ENCODE measurements at places on chromosomes 2 and 18. TPM values are rescaled to one million over a fixed set of nuclear protein-coding genes. Genes with fewer than 3 reads are reported as not detected.

UGT1A4 gene
- total RNA-seq = not detected

LIPT1 gene
- 6.2 TPM for total RNA-seq

CD8A gene
- 5.5 TPM for total RNA-seq

DNA sequence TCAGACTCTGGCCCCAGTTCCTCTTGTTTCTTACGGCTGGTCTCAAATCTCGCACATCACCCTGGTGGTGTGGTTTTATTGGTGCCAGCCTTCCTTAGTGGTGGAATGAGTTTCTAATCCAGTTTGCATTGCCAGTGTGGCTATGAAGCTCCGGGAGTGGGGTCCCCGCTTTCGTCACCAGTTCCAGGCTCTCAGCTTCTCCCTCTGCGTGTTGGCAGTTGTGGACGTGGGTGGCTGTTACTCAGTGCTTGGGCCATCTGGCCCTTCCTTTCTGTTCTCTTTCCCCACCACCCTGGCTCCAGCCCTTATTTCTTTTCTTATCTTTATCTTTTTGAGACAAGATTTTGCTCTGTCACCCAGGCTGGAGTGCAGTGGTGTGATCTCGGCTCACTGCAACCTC, 30.1 kb downstream of the EFR3B start:
- no peak for DNase-seq
- no peaks in the 10 kb centered on the region for H3K4me1 ChIP-seq
- no peaks in the 10 kb centered on the region for H3K36me3 ChIP-seq
- no peak overlapping the region for H3K4me3 ChIP-seq
- H3K27ac ChIP-seq = no peak overlapping the region
- no peaks in the 10 kb centered on the region for H3K27me3 ChIP-seq

GRCh38 chr2:31013301-31013700, 124.9 kb downstream of the GALNT14 start:
- peaks cover 5% of the 10 kb centered on the region for H3K27me3 ChIP-seq
- no peaks in the 10 kb centered on the region for H3K36me3 ChIP-seq
- no peak overlapping the region for H3K27ac ChIP-seq
- no peak for DNase-seq
- H3K4me3 ChIP-seq = no peak overlapping the region

TLX2 gene
- total RNA-seq = not detected

CPLX4 gene
- not detected for total RNA-seq

MFSD2B gene
- total RNA-seq = 0.38 TPM

GRCh38 chr2:1742681-1743395, 1.5 kb downstream of the PXDN start:
- H3K4me3 ChIP-seq = peak overlapping the region; percentile 68
- peak; percentile 76 for DNase-seq
- H3K27ac ChIP-seq = peak overlapping the region; percentile 83
- no peaks in the 10 kb centered on the region for H3K36me3 ChIP-seq
- peaks cover 29% of the 10 kb centered on the region for H3K4me1 ChIP-seq
- H3K27me3 ChIP-seq = peaks cover 22% of the 10 kb centered on the region

GRCh38 chr2:203237346-203238238, 1.2 kb upstream of the CYP20A1 start:
- peak overlapping the region; percentile 97 for H3K27ac ChIP-seq
- no peaks in the 10 kb centered on the region for H3K27me3 ChIP-seq
- no peak for DNase-seq
- H3K4me3 ChIP-seq = peak overlapping the region; percentile 97
- H3K4me1 ChIP-seq = peaks cover 23% of the 10 kb centered on the region

GRCh38 chr2:34102339-34102738, 503.2 kb upstream of the FAM98A start:
- H3K36me3 ChIP-seq = no peaks in the 10 kb centered on the region
- DNase-seq = no peak
- H3K27ac ChIP-seq = no peak overlapping the region
- no peaks in the 10 kb centered on the region for H3K4me1 ChIP-seq

DNA sequence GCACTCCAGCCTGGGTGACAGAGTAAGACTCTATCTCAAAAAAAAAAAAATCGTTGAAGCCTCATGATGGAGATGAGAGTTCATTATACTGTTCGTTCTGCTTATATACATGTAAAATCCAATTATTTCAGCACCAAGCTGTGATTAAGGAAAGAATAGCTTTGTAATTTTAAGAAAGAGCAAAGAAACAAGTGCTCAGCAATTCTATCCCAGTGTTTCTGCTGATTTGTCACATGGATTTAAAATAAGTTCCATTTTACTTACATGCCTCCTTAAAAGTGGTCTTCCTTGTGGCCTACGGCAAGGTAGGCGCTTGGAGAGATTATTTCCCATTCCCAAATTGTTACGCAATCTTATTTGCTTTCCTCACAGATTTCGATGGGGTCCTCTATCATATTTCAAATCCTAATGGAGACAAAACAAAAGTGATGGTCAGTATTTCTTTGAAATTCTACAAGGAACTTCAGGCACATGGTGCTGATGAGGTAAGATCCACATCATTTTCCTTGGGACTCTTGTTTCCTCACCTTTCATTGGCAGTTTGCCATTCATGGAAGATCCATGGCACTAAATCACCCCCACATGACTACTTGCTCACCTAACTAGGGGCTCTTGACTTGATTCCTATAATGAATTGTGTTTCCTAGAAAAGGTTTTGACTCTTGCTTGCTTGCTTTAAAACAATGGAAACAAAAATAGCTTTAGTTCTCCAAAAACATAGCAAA, 11.5 kb downstream of the ARPC2 start:
- H3K36me3 ChIP-seq = peaks cover 100% of the 10 kb centered on the region
- H3K27me3 ChIP-seq = no peaks in the 10 kb centered on the region
- no peak overlapping the region for H3K4me3 ChIP-seq
- peaks cover 67% of the 10 kb centered on the region for H3K4me1 ChIP-seq
- peak overlapping the region; percentile 4 for H3K27ac ChIP-seq

LAMA3 gene
- 89.1 TPM for total RNA-seq

SCYGR3 gene
- total RNA-seq = not detected

ABCG8 gene
- total RNA-seq = not detected

DNA sequence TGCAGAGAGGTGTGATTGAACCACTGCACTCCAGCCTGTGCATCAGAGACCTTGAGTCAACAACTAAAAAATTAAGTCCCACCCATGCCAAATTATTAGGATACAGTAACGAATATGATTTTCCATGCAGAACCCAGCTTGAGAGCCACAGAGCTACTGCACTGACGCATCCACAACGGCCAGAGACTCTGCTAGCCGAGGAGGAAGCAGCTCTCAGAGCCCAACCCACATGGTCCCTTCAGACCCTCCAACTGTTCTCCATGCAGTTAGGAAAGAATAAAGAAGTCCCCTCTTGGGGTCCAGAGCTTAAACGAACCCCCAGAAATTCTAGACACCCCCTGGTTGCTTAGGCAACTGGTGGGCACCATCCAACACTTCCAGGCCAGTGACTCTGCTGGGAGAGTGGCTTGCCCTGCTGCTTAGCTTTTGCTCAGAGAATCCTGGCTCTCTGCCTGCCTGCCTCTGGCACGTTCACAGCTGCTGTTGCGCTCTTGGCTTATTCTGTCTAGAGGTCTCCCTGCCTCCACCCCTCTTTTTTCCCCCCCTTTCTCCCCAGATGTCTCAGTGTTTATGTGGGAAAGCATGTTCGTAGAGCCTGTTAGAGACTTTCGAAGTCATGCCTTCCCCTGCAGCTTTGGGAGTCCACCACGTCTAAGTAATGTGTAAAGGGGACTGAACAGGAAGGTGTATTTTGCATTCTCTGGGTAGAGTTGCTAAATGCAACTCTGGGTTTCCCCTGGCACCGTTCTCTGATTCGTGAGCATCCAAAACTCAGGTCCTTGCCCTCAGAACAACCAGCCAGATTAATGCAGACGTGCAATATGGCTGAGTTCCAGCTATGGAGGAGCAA, 26.0 kb upstream of the SP3 start:
- peaks cover 32% of the 10 kb centered on the region for H3K4me1 ChIP-seq
- no peak overlapping the region for H3K4me3 ChIP-seq
- DNase-seq = no peak
- no peaks in the 10 kb centered on the region for H3K36me3 ChIP-seq

- H3K27ac ChIP-seq = no peak overlapping the region
- peaks cover 35% of the 10 kb centered on the region for H3K4me1 ChIP-seq
- H3K4me3 ChIP-seq = no peak overlapping the region
- DNase-seq = no peak
- H3K36me3 ChIP-seq = no peaks in the 10 kb centered on the region
Measured at GRCh38 chr18:10030816-10031541, 117.2 kb downstream of the VAPA start.

LBX2 gene
- 1.5 TPM for total RNA-seq

- peaks cover 17% of the 10 kb centered on the region for H3K4me1 ChIP-seq
- no peak overlapping the region for H3K27ac ChIP-seq
- H3K36me3 ChIP-seq = peaks cover 18% of the 10 kb centered on the region
- H3K27me3 ChIP-seq = no peaks in the 10 kb centered on the region
- H3K4me3 ChIP-seq = no peak overlapping the region
Measured at GRCh38 chr2:67400560-67401485, 3.7 kb downstream of the ETAA1 start.

DNA sequence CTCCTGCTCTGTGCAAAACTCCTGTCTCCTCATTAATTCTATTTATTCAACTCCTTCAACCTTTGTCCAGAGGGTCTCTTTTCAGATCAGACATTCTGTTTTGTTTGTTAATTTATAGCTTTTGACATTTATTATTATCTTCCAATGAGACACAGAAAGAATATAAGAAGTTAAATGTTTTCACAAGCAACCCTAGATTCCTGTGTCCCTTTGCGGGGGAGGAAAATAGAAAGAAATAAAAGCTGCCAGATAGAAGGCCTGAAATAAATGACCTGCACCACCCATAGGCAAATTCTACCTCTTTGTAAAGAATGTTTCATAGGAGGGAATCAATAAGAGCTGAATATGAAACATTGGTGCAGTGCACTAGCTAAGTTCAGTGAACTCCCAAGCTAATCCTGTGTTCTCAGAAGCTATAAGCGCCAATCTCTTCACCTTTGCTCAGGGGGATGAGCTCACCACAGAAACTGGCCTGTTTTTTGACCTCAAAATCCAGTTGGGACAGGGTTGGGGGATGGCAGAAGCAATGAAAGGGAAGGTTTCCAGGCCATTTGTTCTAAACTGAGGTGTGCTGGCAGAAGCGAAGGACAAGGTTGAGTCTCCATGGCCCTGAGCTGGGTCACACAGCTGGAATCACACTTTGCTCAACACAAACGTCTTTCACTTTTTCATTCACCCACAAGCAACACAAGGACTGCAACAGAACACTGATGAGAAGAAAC, 258.6 kb downstream of the NRXN1 start:
- H3K4me3 ChIP-seq = no peak overlapping the region
- DNase-seq = no peak
- H3K36me3 ChIP-seq = no peaks in the 10 kb centered on the region
- H3K4me1 ChIP-seq = no peaks in the 10 kb centered on the region
- H3K27me3 ChIP-seq = no peaks in the 10 kb centered on the region
